ENCODE measurements at places on chromosomes 6 and 20. TPM values are rescaled to one million over a fixed set of nuclear protein-coding genes. Genes with fewer than 3 reads are reported as not detected.

BEND6 gene
- not detected for total RNA-seq

PPP1R16B gene
- total RNA-seq, result 45.5 TPM

CFAP206 gene
- not detected for total RNA-seq

DAAM2 gene
- total RNA-seq, result not detected

SLC35D3 gene
- not detected for total RNA-seq

C6orf132 gene
- 0.20 TPM for total RNA-seq

BPI gene
- not detected for total RNA-seq

SLC17A1 gene
- not detected for total RNA-seq

OR2H2 gene
- not detected for total RNA-seq

OR2J1 gene
- total RNA-seq, result not detected

TCEA2 gene
- total RNA-seq, result 21.9 TPM

CLIC5 gene
- total RNA-seq, result 1.8 TPM

DPPA5 gene
- not detected for total RNA-seq

TCF19 gene
- total RNA-seq, result 100 TPM

CST2 gene
- not detected for total RNA-seq

MDFI gene
- total RNA-seq, result not detected

MRAP2 gene
- total RNA-seq, result not detected

TPD52L1 gene
- total RNA-seq, result 1.6 TPM

NKX2-4 gene
- total RNA-seq, result not detected

CDC5L gene
- total RNA-seq, result 25.2 TPM

LPA gene
- total RNA-seq, result not detected

ESR1 gene
- total RNA-seq, result 1.3 TPM

HRH3 gene
- total RNA-seq, result not detected

SLC22A7 gene
- not detected for total RNA-seq

IP6K3 gene
- total RNA-seq, result not detected

CLDN20 gene
- total RNA-seq, result not detected

PLEKHG1 gene
- total RNA-seq, result 2.1 TPM

RAB44 gene
- total RNA-seq, result 0.12 TPM

RBPJL gene
- not detected for total RNA-seq

COL9A1 gene
- total RNA-seq, result not detected

FKBP5 gene
- total RNA-seq, result 229 TPM

GGTLC1 gene
- total RNA-seq, result not detected

PRKN gene
- 0.57 TPM for total RNA-seq

PROKR2 gene
- not detected for total RNA-seq

PRL gene
- total RNA-seq, result not detected

LINC00237 gene
- not detected for total RNA-seq

SDC4 gene
- 33.0 TPM for total RNA-seq

ALDH8A1 gene
- 3.5 TPM for total RNA-seq

TNNC2 gene
- total RNA-seq, result not detected

LAMA2 gene
- 0.93 TPM for total RNA-seq

CYP39A1 gene
- not detected for total RNA-seq

PNPLA1 gene
- total RNA-seq, result not detected

TINAG gene
- not detected for total RNA-seq

GABRR1 gene
- total RNA-seq, result not detected

TMEM63B gene
- total RNA-seq, result 12.4 TPM

RIMS4 gene
- not detected for total RNA-seq

FKBP1C gene
- not detected for total RNA-seq

CDKN1A gene
- total RNA-seq, result 43.3 TPM

APOM gene
- total RNA-seq, result 2.6 TPM

C20orf144 gene
- total RNA-seq, result 0.43 TPM
